Endodermal cell (in vitro differentiated cells): ENCODE measurements at places on chromosomes 7 and 10. TPM values are rescaled to one million over a fixed set of nuclear protein-coding genes. Genes with fewer than 3 reads are reported as not detected.

The CLCN1 gene
- 0.53 TPM in 1 of 2 replicates, not detected in the other for total RNA-seq

The OR2A1 gene
- not detected in 3 replicates for total RNA-seq

The IL6 gene
- total RNA-seq, result 0.88 and 1.2 TPM in 2 replicates

DNA sequence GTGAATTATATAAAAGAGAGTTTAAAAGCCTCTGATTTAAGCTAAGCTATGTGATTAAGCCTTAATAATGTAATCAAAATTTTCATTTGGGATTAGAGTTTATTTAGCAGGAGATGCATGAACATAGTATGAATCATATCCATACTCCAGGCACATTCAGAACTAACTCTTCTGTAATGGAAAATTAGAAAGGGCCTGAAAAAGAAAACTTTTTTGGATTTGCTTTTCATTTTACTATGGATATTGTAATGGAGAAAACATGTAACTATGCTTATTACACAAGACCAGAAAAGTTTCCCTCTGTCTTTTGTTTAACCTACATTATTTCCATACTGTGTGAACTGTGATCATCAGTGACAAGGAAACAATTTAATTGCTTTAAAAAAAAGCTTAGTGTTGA is 22.0 kb downstream of the TES start:
- peaks cover 26% of the 10 kb centered on the region for H3K27me3 ChIP-seq
- H3K27ac ChIP-seq, result no peak overlapping the region
- peaks cover 2% of the 10 kb centered on the region for H3K4me1 ChIP-seq
- no peak overlapping the region for H3K4me3 ChIP-seq
- DNase-seq, result no peak
- no peaks in the 10 kb centered on the region for H3K36me3 ChIP-seq

DNA sequence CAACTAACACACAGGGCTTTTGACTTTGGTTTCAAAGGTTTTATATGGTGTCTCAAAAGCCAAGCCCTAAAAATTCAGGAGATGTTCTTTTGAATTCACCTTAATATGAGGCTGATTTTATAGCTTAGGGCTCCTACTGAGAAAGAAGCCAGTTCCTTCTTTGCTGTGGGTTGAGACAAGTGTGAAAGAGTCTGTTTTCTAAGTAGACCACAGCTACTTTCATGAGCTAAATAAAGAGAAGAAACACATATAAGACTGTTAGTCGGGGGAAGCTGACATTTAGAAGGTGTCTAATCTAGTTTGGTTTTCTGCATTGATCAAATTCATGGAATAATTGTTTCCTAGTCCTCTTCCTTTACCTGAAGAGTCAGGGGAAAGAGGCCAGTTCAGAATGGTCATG is 332.1 kb upstream of the CELF2 start:
- no peak for DNase-seq
- no peaks in the 10 kb centered on the region for H3K27me3 ChIP-seq
- no peak overlapping the region for H3K4me3 ChIP-seq
- no peaks in the 10 kb centered on the region for H3K4me1 ChIP-seq
- H3K36me3 ChIP-seq, result no peaks in the 10 kb centered on the region
- H3K27ac ChIP-seq, result no peak overlapping the region

GRCh38 chr10:62842983-62843382 is 26.8 kb upstream of the EGR2 start:
- H3K27me3 ChIP-seq, result no peaks in the 10 kb centered on the region
- H3K4me1 ChIP-seq, result no peaks in the 10 kb centered on the region
- no peak overlapping the region for H3K4me3 ChIP-seq

DNA sequence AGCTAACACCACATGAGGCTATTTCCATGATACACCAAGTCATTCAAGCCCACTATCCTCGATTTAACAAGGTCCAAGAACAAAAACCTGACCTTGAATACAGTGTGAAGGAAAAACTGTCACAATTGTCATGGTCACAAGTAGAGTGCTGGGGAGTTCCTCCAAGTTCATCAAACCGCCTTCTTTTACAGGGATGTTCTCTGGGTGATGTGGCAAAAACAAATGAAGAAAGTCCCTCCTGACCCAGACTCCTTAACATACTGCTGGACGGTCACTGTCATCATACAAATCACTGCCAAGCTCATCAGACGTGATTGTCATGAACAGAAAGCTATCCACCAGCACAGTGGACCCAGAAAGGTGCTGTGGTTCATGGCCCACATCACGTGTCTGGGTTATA is 28.9 kb downstream of the HIPK2 start:
- H3K27ac ChIP-seq, result no peak overlapping the region
- H3K4me3 ChIP-seq, result no peak overlapping the region
- H3K27me3 ChIP-seq, result no peaks in the 10 kb centered on the region
- peak; percentile 14 for DNase-seq
- H3K36me3 ChIP-seq, result peaks cover 23% of the 10 kb centered on the region
- H3K4me1 ChIP-seq, result peaks cover 13% of the 10 kb centered on the region

GRCh38 chr7:116809636-116810266 is 52.6 kb upstream of the CAPZA2 start:
- no peak overlapping the region for H3K27ac ChIP-seq
- DNase-seq, result no peak
- H3K4me1 ChIP-seq, result peaks cover 11% of the 10 kb centered on the region
- H3K27me3 ChIP-seq, result no peaks in the 10 kb centered on the region
- no peak overlapping the region for H3K4me3 ChIP-seq
- no peaks in the 10 kb centered on the region for H3K36me3 ChIP-seq

- H3K27me3 ChIP-seq, result no peaks in the 10 kb centered on the region
- no peaks in the 10 kb centered on the region for H3K36me3 ChIP-seq
- H3K27ac ChIP-seq, result no peak overlapping the region
- H3K4me1 ChIP-seq, result no peaks in the 10 kb centered on the region
- no peak overlapping the region for H3K4me3 ChIP-seq
Observed at GRCh38 chr10:30862486-30862885, 169.2 kb downstream of the ZNF438 start.

DNA sequence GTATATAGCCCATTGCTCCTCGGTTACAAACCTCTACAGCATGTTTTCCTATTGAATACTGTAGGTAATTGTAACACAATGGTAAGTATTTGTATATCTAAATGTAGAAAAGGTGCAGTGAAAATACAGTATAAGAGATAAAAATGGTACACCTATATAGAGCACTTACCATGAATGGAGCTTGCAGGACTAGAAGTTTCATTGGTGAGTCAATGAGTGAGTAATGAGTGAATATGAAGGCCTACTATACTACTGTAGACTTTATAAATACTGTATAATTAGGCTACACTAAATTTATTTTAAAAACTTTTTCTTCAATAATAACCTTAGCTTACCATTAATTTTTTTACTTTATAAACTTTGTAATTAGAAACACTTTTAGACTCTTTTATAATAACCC is 239.7 kb downstream of the CDK14 start:
- no peak overlapping the region for H3K27ac ChIP-seq
- no peak overlapping the region for H3K4me3 ChIP-seq
- no peaks in the 10 kb centered on the region for H3K36me3 ChIP-seq
- H3K4me1 ChIP-seq, result no peaks in the 10 kb centered on the region
- no peaks in the 10 kb centered on the region for H3K27me3 ChIP-seq
- no peak for DNase-seq

- H3K36me3 ChIP-seq, result no peaks in the 10 kb centered on the region
- peaks cover 8% of the 10 kb centered on the region for H3K27me3 ChIP-seq
- peak; percentile 36 for DNase-seq
- H3K4me1 ChIP-seq, result no peaks in the 10 kb centered on the region
Observed at GRCh38 chr10:132496360-132497062, 41.1 kb upstream of the INPP5A start.

DNA sequence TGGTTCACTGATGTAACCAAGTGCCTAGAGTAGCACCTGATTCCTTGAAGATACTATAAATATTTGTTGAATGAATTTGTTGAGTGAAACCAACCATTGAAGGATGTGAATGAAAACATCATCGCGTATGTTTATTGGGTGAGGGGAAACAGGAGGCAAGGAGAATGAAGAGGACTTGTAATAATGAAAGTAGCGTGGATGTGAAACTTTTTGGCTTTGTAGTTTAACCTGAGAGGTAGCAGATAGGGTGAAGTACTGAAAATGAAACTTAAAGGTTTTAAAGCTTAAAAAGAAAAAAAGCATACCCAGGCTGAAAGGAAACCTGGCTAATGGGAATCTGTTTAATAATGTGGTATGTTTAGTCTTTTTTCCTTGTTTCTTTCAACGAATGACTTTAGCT is 5.2 kb downstream of the CCNY start:
- H3K27me3 ChIP-seq, result no peaks in the 10 kb centered on the region
- DNase-seq, result no peak
- no peak overlapping the region for H3K4me3 ChIP-seq
- H3K36me3 ChIP-seq, result peaks cover 5% of the 10 kb centered on the region

- H3K4me1 ChIP-seq, result peaks cover 4% of the 10 kb centered on the region
- H3K4me3 ChIP-seq, result no peak overlapping the region
- DNase-seq, result no peak
- no peaks in the 10 kb centered on the region for H3K27me3 ChIP-seq
- peaks cover 22% of the 10 kb centered on the region for H3K36me3 ChIP-seq
Observed at GRCh38 chr7:44432381-44432977, 58.0 kb downstream of the NUDCD3 start.

DNA sequence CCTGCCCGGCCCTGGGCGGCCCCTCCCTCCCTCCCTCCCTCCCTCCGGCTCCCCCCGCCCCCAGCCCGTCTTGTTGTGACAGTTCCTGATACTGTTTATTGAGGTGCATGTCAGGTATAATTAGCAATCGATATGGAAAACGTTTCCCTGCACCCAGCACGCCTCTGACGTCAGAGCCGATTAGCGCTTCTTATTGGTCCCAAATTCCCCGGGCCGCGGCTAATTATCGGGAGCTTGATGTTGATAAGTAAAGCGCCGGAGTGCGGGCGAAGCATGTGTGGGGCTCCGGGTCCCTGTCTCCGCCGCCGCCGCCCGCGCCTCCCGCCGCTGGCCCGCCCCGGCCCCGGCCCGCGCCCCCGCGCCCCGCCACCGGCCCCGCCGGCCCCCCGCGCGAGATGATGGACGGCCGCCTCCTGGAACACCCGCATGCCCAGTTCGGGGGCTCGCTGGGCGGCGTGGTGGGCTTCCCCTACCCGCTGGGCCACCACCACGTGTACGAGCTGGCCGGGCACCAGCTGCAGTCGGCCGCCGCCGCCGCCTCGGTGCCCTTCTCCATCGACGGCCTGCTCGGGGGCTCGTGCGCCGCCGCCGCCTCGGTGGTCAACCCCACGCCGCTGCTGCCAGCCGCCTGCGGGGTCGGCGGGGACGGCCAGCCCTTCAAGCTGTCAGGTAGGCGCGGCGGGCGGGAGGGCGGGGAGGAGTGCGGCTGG is at the start of gene UNCX:
Gene UNCX (plus strand): TSS at position 250 of the 710 bp plus-strand sequence. CDS start 146 bp downstream, at position 396.
- DNase-seq, result peak; percentile 85
- H3K4me3 ChIP-seq, result no peak within 1 kb of the TSS
- no peak within 1 kb of the TSS for H3K27ac ChIP-seq
- H3K27me3 ChIP-seq, result peaks cover 90% of the 10 kb centered on the region
- no peaks in the 10 kb centered on the region for H3K4me1 ChIP-seq

GRCh38 chr7:47027695-47028240 is 554.1 kb downstream of the TNS3 start:
- H3K27ac ChIP-seq, result no peak overlapping the region
- DNase-seq, result no peak
- H3K4me3 ChIP-seq, result no peak overlapping the region
- no peaks in the 10 kb centered on the region for H3K27me3 ChIP-seq
- no peaks in the 10 kb centered on the region for H3K36me3 ChIP-seq
- no peaks in the 10 kb centered on the region for H3K4me1 ChIP-seq

DNA sequence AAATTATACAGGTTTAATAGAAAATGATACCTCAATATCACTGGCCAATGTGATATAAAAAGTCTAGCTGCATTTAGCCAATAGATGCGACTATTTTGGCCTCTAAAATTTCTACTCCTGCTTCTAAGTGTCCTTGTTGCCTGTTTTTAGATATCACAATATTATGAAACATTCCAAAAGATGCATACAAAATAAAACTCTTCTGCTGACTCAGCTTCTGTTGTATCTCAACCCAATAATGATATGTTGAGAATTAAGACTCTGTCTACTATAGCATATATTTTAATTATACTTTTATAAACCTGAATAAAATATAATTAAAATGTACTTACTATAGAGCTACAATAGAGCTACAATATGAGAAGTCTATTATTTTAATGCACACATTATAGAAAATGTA is 661.0 kb upstream of the TEX47 start:
- no peaks in the 10 kb centered on the region for H3K4me1 ChIP-seq
- no peak for DNase-seq
- no peaks in the 10 kb centered on the region for H3K36me3 ChIP-seq
- no peak overlapping the region for H3K27ac ChIP-seq
- no peaks in the 10 kb centered on the region for H3K27me3 ChIP-seq

DNA sequence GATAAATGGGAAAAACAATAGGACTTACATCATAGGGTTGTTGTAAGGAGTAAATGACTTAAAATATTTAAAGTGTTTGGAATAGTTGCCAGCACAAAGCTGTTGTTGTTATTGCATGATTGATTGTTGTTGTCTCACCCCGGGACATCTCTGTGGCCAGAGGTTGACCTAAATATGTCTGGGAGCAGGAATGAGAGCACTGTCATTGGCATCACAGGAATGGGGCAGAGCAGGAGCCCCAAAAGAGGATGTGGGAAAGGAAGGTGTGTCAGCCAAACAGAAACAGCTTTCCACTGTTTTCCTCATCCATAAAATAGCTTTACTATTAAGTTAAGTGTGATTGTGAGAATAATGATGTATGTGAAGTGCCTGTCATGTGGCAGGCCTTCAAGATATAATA is 121.6 kb downstream of the TMEM168 start:
- no peak overlapping the region for H3K27ac ChIP-seq
- no peaks in the 10 kb centered on the region for H3K27me3 ChIP-seq
- H3K36me3 ChIP-seq, result no peaks in the 10 kb centered on the region
- peak; percentile 57 for DNase-seq
